ENCODE measurements at places on chromosomes 7 and 10.

DNA sequence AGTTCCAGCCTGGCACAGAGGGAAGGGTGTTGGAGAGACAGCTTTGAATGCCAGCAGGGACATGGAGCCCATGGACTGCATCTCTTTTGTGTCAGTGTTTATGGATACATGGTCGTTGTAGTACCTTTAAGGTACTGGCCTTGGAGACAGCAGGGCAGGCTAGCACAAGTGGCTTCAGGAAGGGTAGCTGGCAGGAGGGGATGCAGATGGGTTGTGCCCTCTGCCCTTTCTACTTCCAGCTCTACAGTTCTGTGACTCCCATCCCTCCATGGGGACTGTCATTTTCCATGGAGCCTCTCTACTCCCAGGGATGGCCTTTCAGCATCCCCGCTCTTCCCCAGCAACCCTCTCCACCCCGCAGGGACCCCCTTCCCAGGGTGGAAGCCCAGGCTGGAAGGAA lies 25.1 kb downstream of the POLL start:
- no peak for DNase-seq

DNA sequence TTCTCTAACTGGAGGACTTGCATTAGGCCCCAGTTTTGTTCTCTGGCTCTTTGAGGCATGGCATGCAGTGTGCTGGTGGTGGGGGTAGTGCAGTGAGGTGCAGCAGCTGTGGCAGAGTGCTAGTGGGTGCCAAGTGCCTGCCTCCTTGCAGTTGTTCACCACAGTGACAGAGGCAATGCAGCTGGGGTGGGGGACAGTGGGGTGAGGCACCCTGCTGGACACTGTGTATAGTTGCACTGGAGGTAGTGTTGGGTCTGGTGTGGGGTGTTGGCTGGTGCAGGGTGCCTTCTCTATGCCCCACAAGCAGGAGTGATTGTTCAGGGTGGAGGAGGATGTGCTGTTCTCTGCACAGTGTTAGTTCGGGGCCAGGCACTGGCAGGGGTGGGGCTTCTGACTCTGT lies 21.7 kb upstream of the KEL start:
- no peak for DNase-seq

- no peak for DNase-seq
Observed at GRCh38 chr7:155396661-155397060, 61.3 kb upstream of the EN2 start.

DNA sequence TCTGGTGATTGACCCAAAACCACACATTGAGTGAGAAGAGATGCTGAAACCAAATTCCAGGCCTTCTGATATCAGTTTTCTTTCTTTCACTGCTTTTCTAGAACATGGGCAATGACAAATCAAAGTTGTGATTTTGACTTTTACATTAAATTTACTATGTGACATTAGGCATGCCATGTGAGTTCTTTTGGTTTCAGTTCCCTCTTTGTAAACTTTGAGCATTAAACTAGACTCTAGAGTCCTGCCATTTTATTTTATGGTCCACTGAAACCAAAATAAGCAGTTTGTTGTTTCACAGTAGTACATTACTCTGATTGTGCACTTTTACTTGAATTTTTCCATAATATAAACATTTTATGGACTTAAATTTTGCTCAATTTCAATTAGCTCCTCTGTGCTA lies 381.1 kb upstream of the SEMA3D start:
- DNase-seq = no peak

- no peak for DNase-seq
Observed at GRCh38 chr10:99742254-99742653, 10.2 kb downstream of the CUTC start.

GRCh38 chr7:110650328-110650727 lies 440.6 kb upstream of the LRRN3 start:
- no peak for DNase-seq

- no peak for DNase-seq
Observed at GRCh38 chr10:5854131-5854475, 35.6 kb downstream of the ANKRD16 start.

- no peak for DNase-seq
Observed at GRCh38 chr10:18906636-18907035, 142.0 kb upstream of the MALRD1 start.

DNA sequence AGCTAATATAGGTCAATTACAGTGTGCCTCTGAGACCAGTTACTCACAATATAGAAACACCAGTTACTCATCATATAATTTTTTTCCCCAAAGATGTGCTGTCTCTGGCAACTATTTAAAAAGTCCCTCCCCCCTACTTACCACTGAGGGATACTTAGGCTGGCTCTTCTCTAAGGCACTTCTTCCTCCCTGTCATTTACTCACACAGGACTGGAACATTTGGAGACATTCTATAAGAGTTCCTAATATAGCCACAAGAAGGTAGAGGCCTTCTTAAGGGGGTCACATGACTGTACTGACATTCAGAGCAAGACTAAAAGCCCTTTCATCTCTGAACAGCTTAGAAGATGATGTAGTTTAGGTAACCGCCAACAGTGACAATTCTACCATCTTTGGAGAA lies 44.4 kb upstream of the SLIT1 start:
- DNase-seq = no peak

GRCh38 chr7:78179211-78179610 lies 380.6 kb downstream of the PHTF2 start:
- peak; percentile 86 for DNase-seq

- DNase-seq = no peak
Observed at GRCh38 chr7:67912437-67912836, 915.8 kb downstream of the TYW1 start.

DNA sequence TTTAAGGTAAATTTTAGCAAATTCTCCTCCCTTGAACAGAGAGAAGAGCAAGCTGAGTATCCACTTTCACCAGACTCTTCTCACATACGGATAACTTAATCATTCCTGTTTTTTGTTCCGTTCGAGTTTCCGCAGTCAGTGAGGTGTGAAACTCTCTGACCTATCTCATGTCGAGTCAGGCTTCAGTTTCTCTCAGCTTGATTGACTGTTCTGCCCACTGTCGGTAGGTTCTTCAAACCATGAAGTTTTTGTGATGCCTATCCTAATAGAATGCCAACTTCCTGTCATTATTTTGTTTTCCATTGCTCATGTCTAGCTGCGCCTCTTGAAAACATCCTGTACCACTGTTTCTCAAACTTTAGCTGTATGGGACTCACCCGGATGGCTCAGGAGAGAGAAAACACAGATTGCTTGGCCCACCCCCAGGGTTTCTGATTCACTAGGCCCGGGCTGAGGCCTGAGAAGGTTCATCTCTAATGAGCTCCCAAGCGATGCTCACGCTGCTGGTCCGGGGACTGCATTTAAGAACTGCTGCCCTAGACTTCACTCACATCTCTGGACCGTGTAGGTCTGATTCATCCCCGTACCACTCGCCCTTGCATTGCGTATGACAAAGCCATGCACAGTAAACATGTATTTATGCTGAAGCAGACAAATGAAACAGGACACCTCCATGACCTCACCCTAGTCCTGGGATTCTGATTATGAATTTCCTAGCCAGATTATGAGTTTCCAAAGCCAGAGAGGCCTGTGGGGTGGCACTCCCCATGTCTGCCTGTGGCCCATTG lies 208.4 kb upstream of the AGK start:
- DNase-seq = no peak

GRCh38 chr7:95766657-95767056 lies 5.7 kb upstream of the DYNC1I1 start:
- no peak for DNase-seq

GRCh38 chr7:48298779-48299178 lies 127.5 kb downstream of the ABCA13 start:
- DNase-seq = no peak

GRCh38 chr10:14478201-14478600 lies 147.5 kb upstream of the FRMD4A start:
- DNase-seq = no peak

DNA sequence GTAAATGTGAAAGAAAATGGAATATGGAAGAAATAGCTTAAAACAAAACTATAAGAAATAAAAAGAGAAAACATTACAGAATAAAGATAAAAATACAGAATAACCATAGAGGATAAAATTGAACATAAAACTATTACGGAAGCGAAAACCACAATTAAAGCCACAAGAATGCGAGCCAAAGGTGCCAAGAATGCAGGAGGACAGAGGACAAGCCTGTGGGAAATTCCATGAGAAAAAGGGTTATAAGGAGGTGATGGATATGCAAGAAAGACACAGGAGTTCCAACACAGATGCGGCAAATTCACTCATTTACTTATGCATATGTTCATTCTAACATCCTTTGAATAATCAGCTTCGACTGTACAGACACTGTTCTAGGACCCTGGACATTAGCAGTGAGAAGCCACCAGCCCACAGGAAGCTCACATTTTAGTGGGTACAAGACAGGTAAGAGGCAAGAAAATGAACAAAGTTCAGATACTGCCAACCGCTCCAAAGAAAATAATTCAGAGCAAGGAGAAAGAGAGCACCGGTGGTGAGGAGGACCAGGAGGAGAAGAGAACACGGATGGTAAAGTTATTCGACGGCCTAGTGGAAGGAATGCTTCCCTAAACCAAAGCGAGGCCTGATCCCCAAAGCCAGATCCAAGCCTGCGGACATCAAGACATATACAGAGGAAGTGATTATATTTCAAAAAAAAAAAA lies 213.7 kb upstream of the MGMT start:
- DNase-seq = no peak

DNA sequence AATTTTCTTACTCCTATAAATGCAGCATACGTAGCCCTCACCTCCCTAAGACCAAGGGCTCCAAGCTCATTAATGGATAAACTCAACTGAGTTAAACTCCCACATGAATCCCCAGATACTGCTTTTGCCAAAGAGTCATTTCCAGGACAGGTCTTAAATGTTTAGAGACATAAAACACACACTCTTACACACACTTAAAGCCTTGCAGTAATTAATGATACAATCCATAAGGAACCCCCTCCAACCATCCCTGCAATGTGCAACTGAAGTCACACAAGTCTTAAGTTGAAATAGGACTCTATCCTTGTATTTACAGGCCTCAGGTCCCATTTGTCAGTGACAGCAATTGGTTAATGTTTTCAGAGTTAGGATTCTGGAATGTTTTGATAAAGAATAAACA lies 194.1 kb downstream of the FANK1 start:
- DNase-seq = no peak

GRCh38 chr10:3482200-3482993 lies 302.6 kb downstream of the KLF6 start:
- DNase-seq = peak; percentile 63

GRCh38 chr7:8143151-8143874 lies 118.7 kb downstream of the ICA1 start:
- no peak for DNase-seq

GRCh38 chr10:76481178-76481577 lies 1049.8 kb downstream of the LRMDA start:
- DNase-seq = no peak

GRCh38 chr10:128318366-128318765 lies 192.1 kb upstream of the MKI67 start:
- DNase-seq = no peak

GRCh38 chr7:92875719-92876118 lies 39.3 kb upstream of the CDK6 start:
- DNase-seq = no peak

- no peak for DNase-seq
Observed at GRCh38 chr10:98173260-98173659, 38.8 kb downstream of the R3HCC1L start.

DNA sequence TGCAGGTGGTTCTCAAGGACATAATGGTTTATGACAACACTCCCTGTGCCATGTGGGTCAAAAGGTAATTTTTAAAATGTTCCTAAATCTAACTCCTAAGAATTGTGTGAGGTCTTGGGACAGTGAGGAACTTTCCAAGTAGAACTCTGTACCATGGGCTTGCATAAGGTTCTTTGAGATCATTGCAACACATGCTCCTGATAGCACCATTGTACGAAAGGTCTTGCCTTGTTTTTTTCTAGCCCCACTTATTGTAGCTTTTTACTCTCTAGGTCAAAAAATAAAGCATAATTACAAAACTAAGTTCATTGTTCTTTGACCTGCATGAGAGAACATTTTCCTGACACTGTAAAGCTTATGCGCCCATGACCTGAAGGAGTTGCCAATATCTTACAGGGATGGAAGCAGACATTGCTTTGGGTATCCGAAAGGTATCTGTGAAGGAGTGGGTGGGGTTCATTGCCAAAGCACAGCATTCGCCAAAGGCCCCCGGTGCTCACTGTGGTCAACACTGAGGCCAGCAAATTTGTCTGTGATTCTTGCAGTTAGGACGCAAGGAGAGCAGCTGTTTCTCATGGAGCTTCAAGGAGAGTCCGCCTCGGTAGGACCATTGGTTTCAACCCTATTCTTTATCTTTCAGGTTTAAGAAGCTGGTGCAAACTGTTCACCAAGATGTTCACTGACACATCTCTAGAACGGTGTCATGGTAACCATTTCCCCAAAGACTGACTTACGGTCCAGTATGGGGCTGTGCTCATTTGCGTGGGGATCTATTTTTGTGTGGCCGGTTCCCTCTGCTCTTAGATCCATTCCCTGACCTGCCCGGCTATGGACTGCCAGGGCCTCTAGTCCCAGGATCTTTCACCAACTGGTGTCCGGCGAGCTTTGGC lies 7.6 kb upstream of the PRKAG2 start:
- no peak for DNase-seq

- DNase-seq = no peak
Observed at GRCh38 chr10:121899727-121900126, 28.1 kb downstream of the ATE1 start.

- DNase-seq = no peak
Observed at GRCh38 chr10:88186335-88186734, 322.9 kb downstream of the PTEN start.

GRCh38 chr10:31303212-31303611 lies 15.8 kb upstream of the ZEB1 start:
- no peak for DNase-seq

- no peak for DNase-seq
Observed at GRCh38 chr10:34232481-34232880, 582.6 kb downstream of the PARD3 start.
